ENCODE measurements at places on chromosomes 5 and 9. TPM values are rescaled to one million over a fixed set of nuclear protein-coding genes. Genes with fewer than 3 reads are reported as not detected.

GABBR2 gene
- 0.08 TPM for total RNA-seq

TAS2R1 gene
- total RNA-seq, result not detected

ZDHHC11B gene
- total RNA-seq, result 1.3 TPM

RAD23B gene
- 125 TPM for total RNA-seq

PRSS3 gene
- 15.2 TPM for total RNA-seq

IL7R gene
- 0.46 TPM for total RNA-seq

DRD1 gene
- 0.51 TPM for total RNA-seq

ATOX1 gene
- total RNA-seq, result 199 TPM

SPINK7 gene
- not detected for total RNA-seq

RASEF gene
- total RNA-seq, result 9.6 TPM

PFN3 gene
- total RNA-seq, result not detected

SLC1A1 gene
- total RNA-seq, result 1.7 TPM

LEAP2 gene
- total RNA-seq, result 0.56 TPM

IL4 gene
- not detected for total RNA-seq

SLC6A18 gene
- total RNA-seq, result not detected

SLC36A2 gene
- total RNA-seq, result not detected

MLANA gene
- not detected for total RNA-seq

NDST1 gene
- 60.8 TPM for total RNA-seq

TIMD4 gene
- total RNA-seq, result 1.3 TPM

NIM1K gene
- total RNA-seq, result 0.08 TPM

ADAMTS13 gene
- 0.45 TPM for total RNA-seq

S1PR3 gene
- 35.5 TPM for total RNA-seq

PCDHB10 gene
- 0.06 TPM for total RNA-seq

STK32A gene
- 0.25 TPM for total RNA-seq

CYLC2 gene
- total RNA-seq, result not detected

F2RL1 gene
- total RNA-seq, result 281 TPM

FGF10 gene
- total RNA-seq, result not detected

ZNF883 gene
- total RNA-seq, result 1.1 TPM

BARHL1 gene
- total RNA-seq, result not detected

CDC14B gene
- total RNA-seq, result 6.8 TPM

FST gene
- 11.0 TPM for total RNA-seq

RABEPK gene
- 44.1 TPM for total RNA-seq

VLDLR gene
- 24.9 TPM for total RNA-seq

C5orf52 gene
- not detected for total RNA-seq

SPINK13 gene
- not detected for total RNA-seq

CAMK4 gene
- not detected for total RNA-seq

ECM2 gene
- total RNA-seq, result 0.21 TPM

SLC34A1 gene
- total RNA-seq, result not detected

PCDHGA3 gene
- not detected for total RNA-seq

SPATA31A3 gene
- not detected for total RNA-seq

FER gene
- 6.9 TPM for total RNA-seq

GABRB2 gene
- total RNA-seq, result not detected

PKD2L2 gene
- not detected for total RNA-seq

BRINP1 gene
- total RNA-seq, result 0.15 TPM

NUDT2 gene
- total RNA-seq, result 24.4 TPM

PPP3R2 gene
- not detected for total RNA-seq

TGFBR1 gene
- total RNA-seq, result 61.6 TPM

ADAMTS6 gene
- total RNA-seq, result 0.08 TPM

FOXD4L6 gene
- not detected for total RNA-seq

CDH9 gene
- not detected for total RNA-seq

SPINK5 gene
- not detected for total RNA-seq

EQTN gene
- not detected for total RNA-seq

CDH18 gene
- not detected for total RNA-seq

LHX3 gene
- 0.07 TPM for total RNA-seq

PTPDC1 gene
- 4.2 TPM for total RNA-seq

PDLIM4 gene
- 0.49 TPM for total RNA-seq

TAF11L10 gene
- not detected for total RNA-seq

DOLK gene
- total RNA-seq, result 34.9 TPM
